ENCODE measurements at places on chromosomes 4 and X.

- no peak for DNase-seq
Observed at GRCh38 chr4:1821679-1822567, 28.8 kb downstream of the FGFR3 start.

DNA sequence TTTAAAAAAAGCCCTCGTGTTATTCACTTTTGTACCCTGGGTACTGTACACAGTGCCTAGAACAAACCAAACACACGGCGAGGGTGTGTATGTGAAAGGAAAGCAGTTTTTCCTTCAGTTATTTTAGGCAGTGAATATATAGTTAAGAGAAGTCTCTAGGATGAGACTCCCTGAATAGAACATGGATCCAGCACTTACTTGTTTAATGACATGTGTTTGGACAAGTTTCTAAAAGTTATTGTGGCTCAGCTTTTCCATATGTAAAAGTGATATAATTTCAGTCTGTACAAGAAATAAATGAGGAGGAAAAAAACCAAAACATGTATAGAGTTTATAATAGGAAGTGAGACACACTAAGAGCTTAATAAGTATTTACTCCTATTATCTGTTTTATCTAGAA lies 273.2 kb downstream of the ADGRL3 start:
- no peak for DNase-seq

DNA sequence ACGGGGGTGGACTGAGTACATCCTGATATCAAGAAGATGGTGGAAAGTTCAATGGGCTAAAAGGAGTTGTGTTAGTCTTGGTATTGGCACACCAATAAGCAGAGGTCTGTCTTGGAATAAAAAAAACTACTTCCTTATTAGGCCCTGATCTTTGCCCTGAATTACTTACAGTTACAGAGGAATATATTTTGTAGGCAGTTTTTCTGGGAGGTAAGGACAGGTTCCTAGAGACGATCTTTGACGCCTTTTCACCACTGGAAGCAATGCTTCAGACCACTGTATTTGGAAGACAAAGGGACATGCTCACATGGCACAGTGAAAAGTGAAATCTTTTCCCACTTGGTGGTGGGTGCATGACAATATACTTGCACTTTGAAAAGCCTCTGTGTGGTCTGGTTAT lies 618 bp upstream of the XK start:
- no peak for DNase-seq

DNA sequence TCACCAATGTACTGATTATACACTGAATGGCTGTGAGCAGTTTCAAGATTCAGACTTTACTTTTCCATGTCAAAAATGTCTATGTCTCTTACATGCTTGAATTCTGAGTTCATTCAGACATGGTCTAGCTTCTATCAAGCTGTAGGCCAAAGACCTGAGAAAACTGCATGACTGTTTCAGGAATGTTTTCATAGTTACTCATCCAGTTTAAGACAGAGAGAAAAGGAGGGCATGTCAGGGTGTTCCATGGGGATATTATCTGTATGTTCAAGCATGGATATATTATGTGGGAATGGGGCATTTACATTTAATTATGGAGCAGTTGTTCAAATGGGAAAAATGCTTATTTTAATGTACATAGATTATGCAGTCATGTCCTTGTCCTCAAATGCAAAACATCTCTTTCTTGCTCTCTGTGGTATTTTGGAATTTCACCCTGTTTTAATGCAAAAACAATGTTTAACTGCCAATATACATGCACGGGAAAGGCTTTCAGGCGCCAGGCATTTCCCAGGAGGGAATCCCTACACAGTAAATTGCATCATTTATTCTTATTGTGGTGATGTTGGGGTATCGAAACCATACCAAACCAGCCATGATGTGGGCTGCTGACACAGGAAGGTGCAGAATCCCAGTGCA lies 429.1 kb upstream of the INTU start:
- no peak for DNase-seq

DNA sequence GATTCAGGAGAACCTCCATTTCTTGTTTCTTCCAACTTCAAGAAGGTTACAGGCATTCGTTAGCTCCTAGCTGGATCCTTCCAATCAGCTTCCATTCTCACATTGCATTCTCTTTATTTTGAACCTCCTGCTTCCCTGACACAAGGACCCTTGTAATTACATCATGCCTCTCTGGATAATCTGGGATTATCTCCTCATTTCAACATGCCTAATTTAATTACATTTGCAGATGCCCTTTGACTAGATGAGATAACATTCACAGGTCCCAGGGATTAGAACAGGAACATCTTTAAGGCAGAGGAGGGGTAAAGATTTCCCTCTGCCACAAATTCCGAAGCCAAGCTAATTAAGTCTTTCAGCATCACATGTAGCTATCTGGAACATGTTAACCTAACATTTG lies 753.8 kb upstream of the PCDH7 start:
- no peak for DNase-seq

GRCh38 chr4:1196421-1197183 lies 24.2 kb upstream of the SPON2 start:
- DNase-seq: no peak

DNA sequence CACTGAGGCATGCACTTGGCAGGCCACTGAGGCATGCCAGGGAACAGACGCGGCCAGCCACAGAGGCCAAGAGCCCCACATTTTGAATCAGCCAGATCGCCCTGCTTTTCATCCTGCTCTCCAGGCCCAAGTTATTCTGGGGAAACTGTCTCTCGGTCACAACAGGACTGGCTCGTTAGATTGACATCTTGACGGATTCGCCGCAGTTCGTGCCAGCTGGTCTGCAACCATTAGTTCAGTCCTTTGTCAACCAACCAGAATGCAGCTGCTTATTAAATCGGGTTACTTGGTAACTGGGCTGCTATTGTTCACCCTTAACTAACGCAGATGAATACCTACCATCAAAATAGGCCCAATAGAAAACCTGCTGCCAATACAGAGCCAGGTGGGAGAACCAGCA lies 16.7 kb downstream of the CLDN34 start:
- DNase-seq: no peak

DNA sequence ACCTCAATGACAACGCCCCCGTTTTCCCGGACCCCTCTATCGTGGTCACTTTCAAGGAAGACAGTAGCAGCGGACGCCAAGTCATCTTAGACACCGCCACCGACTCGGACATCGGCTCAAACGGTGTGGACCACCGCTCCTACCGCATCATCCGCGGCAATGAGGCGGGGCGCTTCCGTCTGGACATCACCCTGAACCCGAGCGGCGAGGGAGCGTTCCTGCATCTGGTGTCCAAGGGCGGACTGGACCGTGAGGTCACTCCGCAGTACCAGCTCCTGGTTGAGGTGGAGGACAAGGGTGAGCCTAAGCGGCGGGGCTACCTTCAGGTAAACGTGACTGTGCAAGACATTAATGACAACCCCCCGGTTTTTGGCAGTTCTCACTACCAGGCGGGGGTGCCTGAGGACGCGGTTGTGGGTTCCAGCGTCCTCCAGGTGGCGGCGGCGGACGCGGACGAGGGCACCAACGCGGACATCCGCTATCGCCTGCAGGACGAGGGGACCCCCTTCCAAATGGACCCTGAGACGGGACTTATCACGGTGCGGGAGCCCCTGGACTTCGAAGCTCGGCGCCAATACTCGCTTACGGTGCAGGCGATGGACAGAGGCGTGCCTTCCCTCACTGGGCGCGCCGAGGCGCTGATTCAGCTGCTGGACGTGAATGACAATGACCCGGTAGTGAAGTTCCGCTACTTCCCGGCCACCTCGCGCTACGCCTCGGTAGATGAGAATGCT lies 2.2 kb downstream of the FAT4 start:
- no peak for DNase-seq

DNA sequence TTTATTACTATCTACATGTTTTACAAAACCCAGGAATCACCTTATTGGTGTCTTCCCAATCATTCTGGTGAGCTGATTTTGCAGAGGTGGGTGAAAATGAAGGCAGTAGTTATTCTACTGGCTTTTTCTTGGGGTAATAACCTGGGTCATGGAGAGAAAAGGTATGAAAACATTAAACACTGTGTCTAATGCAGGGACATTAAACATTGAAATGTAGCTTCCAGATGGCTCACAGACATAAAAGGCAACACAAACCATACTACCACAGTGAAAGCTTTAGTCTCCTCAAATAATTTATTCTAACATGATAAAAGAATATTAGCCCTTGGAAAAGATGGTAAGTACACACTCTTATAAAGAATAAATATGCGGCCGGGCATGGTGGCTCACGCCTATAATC lies 8.0 kb downstream of the SETD7 start:
- no peak for DNase-seq
